G401 (cell line): ENCODE measurements at places on chromosomes 12 and 14.

- no peak for DNase-seq
Observed at GRCh38 chr12:125284945-125285685, 219.9 kb downstream of the AACS start.

DNA sequence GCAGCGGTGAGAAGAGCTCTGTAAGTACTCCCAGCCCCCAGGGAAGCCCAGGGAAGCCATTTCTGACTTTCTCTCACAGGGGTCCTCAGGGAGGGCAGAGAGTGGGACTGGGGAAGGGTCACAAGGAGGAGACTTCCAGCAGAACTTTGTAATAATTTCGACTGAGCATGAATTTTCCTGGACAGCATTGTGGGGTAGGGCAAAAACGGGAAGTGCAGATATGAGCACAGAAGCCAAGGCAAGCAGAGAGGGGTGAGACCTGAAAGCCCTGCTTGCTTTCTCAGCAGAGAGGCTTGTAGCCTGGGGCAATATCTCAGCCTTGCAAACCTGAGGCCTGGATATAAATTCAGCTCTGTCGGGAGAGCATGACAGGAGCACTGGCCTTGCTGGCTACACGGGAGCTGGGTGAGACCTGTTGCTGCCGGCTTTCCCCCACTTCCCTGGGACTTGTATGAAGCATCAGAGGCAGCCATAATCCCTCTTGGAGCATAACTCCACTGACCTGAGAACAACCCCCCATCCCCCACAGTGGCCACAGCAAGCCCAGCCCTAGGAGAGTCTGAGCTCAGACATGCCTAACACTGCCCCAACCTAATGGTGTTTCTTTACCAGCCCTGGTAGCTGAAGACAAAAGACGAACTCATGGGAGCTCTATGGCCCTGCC lies 9.8 kb upstream of the IQSEC3 start:
- no peak for DNase-seq

- no peak for DNase-seq
Observed at GRCh38 chr12:24015833-24016160, 66.3 kb upstream of the SOX5 start.

DNA sequence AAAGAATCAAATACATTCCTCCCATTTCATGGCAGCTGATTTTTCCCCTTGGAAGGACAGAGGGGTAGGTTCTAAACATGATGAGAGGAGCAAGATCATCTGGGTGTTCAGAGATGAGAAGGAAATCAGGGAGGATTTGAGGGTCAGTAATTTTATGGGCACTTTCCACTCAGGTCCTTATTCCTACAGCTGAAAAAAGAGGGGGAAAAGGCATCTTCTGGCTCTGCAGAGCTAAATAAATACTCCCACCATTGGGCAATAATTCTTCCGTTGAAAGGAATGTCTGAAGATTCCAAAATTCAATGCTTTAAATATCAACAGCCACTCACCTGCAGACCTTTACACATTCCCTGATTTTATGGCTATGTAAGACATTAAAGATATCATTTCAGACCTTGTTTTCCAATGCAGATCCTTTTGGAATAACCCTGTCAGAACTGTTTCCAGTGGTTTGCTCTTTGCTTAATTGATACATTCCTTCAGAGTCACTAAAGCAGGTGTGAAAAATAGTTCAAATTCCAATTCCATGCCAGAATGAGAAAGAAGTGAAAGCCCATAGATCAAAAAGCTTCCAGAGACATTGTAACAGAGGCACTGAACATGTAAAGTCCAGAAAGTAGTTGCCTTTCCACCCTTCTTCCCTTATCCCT lies 233.3 kb upstream of the KRR1 start:
- no peak for DNase-seq

DNA sequence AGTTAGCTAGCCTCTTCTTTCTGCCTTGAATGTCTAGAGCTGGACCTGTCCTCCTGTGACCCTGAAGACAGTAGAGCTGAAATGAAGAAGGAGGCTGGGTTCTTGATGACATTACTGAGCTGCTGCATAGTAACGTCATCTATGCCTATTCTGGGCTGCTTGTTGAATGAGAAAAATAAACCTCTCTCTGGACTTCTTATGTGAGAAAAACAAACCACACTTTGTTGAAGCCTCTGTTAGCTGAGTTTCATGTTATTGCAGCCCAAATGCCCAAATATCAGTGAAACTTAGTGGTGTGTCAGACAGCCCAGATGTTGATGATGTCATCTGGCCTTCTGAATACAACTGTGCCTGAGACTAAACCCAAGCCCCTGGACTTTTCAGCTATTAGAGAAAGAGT lies 67.0 kb upstream of the MAX start:
- DNase-seq, result no peak

- no peak for DNase-seq
Observed at GRCh38 chr12:6635856-6636531, at the start of gene LPAR5. Gene LPAR5, minus strand, starts transcription at chr12:6635959. Its CDS starts 14,711 bp downstream, at chr12:6621248.

DNA sequence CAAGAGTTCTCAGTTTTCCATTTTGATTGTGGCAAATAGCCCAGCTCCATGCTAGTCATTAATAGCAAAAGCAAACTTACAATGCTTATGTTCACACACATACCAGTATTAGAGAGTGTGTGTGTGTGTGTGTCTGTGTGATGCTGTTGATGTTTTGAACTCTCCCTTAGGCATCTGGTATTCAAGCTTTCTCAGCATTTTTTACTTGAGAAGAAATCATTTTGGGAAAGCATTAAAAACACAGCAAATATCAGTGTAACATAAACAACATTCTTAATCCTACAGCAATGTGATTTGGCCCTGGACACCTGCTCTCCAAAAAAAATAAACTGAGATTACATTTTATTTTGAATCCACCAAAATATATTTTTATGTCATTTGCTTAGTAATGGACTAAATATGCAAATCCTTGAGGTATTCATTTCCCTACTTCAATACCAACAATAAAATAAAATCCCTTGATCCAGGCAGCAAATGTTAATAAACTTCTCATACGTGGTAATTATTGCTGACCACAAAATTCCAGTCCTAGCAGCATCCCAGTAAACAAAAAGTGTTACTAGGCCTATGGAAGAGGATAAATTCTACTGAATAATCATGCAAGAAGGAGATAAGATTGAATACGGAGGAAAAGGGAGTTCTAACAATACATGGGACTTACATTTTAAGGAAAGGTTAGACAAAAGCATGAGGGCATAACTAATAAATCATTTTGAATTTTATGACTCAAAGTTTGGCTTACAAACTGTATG lies 249.5 kb upstream of the CLEC14A start:
- no peak for DNase-seq

- DNase-seq, result peak; percentile 79
Observed at GRCh38 chr12:67441736-67442346, 172.7 kb downstream of the CAND1 start.

DNA sequence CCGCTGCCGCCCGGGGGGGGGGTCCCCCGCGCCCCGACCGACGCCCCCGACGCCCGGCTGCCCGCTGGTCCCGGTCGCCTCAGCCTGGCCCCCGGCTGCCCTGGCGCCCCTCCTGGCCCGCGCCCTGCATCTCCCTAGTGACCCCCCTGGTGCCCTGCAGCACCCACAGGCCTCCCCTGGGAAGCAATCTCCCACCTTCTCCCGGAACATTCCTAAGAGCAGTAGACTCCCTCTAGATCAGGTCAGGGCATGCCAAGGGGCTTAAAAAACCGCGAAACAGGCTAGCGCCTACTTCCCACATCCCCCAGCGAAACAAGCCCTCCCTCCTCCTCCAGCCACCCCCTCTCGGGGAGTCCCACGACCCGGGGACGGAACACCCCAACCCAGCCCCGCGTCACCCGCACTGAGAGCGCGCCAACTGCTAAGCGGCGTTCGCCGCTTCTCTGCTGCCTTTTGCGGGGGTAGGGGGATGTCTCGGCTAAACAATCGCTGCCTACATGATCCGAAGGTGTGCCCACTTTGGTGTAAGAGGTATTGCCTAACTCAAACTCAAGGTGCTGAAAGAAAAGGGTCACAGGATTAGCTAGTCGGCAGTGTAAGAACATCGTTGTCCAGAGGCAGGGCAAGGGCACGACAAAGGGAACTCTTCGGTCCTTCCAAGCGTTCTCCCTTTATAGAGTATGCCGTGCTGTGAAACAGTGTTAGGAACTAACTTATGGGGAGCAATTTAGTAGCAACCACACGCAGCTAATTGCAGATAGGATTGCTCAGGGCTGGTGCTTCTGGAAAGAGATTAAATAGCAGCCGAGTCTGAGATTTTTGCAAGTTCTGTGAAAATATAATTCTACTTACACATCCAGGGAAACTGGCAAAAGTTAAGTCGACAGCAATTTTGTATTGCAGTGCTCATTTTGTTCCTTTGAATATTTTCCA lies 619 bp upstream of the NTN4 start:
- peak; percentile 13 for DNase-seq
